Activated CD4-positive, alpha-beta T cell treated with anti-CD3 and anti-CD28 coated beads for 24 hours (primary cell): ENCODE measurements at places on chromosomes 2 and 18.
A peak's percentile ranks its signal among the peaks of the same experiment; 100 is the strongest.

GRCh38 chr2:219441451-219442255 lies 7.0 kb downstream of the SPEG start:
- peak; percentile 29 for DNase-seq

DNA sequence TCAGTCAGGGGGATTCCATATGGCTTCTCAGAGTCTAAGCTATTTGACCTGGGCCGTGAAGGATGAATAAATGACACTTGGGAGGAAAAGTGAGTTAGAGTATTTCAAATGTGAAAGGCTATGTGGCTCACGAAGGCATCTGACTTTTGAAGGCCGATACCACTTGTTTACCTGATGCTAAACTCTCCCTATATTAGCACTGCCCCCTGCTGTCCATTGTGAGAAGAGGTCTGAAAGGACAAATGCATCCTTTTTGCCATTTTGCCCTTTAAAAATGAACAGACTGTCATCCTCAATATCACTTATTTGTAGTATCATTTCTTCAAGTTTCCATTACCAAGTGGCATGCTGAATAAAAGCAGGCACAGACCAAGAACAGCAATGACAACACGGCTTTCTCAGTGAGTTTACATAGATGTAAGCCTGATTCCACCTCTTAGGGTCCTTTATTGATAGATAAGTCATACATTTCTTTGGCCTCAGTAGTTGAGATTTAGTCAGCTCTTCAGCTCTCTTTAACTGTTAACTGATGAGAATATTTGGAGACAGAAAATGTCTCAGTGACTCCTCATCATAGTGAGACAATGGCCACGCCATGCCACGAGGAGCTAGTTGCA lies 40.1 kb downstream of the DOCK10 start:
- peak; percentile 24 for DNase-seq

- DNase-seq = no peak
Observed at GRCh38 chr2:8364668-8365067, 317.2 kb upstream of the ID2 start.

GRCh38 chr2:120230515-120231471 lies 7.6 kb upstream of the TMEM185B start:
- DNase-seq = no peak

GRCh38 chr2:72543497-72544216 lies 282.2 kb downstream of the EXOC6B start:
- DNase-seq = no peak

DNA sequence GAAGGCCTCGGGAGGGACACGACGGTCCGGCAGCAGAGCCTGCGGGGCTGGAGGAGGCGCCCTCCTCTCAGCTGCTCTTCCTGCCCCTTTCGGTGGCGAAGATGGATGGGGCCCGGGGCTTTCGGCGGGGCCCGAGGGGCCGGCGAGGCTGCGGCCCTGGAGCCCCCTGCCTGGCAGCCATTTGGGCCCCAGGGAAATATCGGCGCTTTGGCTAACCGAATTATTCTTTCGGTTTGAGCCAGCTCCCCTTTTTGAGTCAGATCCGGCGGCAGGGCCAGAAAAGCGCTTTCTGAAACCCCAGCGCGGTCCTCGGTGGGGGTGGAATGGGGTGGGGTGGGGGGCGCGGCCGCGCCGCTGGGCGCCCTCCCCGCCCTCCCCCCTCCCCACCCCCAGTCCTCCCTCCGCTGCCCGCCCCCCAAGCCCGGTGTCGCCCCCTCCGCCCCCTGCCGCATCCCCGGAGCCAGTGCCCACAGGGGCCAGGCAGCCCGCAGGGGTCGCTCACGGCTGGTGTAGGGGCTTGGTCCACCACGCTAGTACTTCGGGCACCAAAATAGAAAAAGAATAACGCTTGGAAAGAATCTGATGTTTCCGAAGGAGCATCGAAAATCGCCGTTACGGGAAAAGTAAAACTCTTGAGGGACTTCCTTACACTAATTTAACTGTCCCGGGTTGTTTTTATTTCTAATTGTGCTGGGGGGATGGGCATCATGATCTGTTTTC lies 9.1 kb upstream of the ARID5A start:
- peak; percentile 65 for DNase-seq

DNA sequence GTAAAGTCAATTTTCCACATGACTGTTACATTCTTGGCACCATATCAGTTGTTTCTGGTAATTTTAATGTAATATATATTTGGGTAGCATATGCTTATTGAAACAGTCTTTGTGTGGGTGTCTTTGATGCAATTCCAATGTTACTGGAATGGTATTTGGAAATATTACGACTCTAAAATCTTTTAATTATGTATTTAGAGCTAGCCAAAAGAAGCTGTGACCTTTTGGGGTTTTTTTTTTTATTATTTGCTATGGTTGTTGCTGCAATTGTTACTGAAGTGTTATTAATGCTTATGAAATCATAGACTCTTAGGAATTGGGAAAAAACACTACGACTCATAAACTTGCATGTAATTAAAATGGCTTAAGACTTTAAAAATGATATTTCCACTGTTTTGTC lies 95.9 kb downstream of the AOX1 start:
- no peak for DNase-seq
